Astrocyte (in vitro differentiated cells and primary cell): ENCODE measurements at places on chromosomes 6 and 20. TPM values are rescaled to one million over a fixed set of nuclear protein-coding genes. Genes with fewer than 3 reads are reported as not detected.

DNA sequence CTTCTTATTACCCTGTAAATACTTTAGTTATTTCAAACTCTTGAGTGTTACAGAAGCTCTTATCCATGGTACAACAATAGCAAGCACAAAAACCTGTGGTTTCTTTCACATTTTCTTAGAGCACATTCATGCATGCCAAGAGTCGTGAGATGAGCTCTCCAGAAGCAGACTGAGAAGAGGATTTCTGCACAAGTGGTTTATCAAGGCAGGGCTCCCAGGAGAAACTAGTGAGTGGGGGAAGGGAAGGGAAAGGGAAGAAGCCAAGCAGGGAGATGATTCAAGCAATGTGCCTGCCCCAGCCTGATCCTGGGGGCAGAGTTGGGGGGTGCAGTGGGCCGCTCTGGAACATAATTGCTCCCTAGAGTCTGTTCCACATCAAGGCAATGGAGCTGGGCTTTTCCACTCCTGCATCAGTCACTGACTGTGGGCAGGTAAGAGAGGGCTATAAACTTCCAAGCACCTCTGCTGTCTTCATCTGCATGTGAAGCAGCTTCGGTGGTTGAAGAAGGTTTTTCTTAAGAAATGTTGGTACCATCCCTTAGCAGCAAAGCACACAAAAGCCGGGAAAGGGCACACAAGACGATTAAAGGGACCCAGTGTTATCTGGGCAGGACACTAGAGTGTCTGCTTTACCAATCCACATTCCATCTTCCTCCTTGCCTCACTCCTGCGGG, 152.1 kb downstream of the PLCB4 start:
- H3K27ac ChIP-seq = no peak overlapping the region
- DNase-seq = peak; percentile 94
- H3K27me3 ChIP-seq = no peaks in the 10 kb centered on the region
- no peaks in the 10 kb centered on the region for H3K36me3 ChIP-seq
- no peak overlapping the region for H3K4me3 ChIP-seq

DEFB132 gene
- total RNA-seq = not detected in 2 replicates

- no peak overlapping the region for H3K27ac ChIP-seq
- H3K4me3 ChIP-seq = no peak overlapping the region
- no peaks in the 10 kb centered on the region for H3K27me3 ChIP-seq
- no peak for DNase-seq
- no peaks in the 10 kb centered on the region for H3K4me1 ChIP-seq
- no peaks in the 10 kb centered on the region for H3K36me3 ChIP-seq
Observed at GRCh38 chr20:55800552-55801245, 204.6 kb downstream of the CBLN4 start.

DNA sequence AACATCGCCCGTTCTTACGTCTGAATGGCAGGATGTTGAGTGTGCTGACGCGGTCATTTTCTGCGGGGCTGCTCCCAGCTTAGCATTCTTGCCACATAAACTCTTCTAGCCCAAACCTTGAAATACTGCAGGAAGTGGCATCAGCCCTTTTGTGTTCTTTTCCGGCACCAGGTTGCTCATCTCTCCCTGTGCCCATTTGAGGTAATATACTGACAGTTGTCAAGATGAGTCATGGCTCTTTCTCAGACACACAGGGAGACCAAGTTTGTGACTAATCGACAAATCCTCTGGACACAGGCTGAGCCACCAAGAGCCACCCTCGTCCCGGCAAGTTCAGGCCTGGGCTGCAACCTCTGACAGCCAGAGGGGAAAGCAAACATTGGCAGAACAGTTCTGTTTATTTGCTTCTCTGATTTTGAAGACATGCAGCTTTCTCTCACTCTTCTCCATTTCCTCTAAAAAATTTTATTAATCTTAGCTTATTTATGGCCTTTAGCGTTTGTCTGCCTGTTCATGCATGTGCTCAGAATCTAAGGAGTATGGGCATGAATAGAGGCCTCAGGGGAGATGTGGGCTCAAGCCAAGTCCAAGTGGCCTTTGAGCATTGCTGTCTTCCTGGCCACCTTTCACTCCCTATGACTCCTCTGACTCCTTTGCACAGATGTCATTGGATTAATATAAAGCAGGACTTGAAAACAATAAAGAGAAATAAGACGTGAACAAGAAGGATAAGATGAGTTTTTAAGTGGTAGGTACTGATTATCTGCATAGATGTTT, 328.2 kb upstream of the JAG1 start:
- DNase-seq = peak; percentile 59
- no peak overlapping the region for H3K4me3 ChIP-seq
- H3K36me3 ChIP-seq = no peaks in the 10 kb centered on the region

GRCh38 chr6:157904999-157905398, 76.7 kb upstream of the SYNJ2 start:
- no peak for DNase-seq
- H3K4me1 ChIP-seq = no peaks in the 10 kb centered on the region
- H3K27me3 ChIP-seq = no peaks in the 10 kb centered on the region
- no peak overlapping the region for H3K4me3 ChIP-seq
- no peak overlapping the region for H3K27ac ChIP-seq

DNA sequence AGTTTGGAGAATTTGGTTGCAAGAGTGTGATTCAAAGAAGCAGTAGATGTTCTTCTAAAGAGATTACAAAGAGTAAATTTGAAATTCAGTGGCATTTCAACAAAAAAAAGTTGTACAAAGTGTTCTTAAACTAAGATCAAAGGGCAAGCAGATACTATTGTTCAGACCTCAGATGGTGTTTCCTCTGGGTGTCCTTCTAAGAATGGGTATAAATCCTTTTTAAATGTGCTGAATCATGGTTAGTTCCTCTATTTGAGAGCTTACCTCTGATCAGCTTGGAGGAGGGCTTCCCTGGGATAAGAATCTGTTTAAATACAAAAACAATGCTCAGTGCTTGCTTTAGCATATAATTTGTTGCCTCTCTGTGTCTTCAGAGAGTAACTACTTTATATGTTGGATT, 6.3 kb downstream of the BMP6 start:
- H3K36me3 ChIP-seq = no peaks in the 10 kb centered on the region
- DNase-seq = no peak
- H3K27ac ChIP-seq = no peak overlapping the region

ECT2L gene
- not detected in 2 replicates for total RNA-seq
